Right renal cortex interstitium (tissue), 3 donors: ENCODE measurements at places on chromosomes 3 and 15. TPM values are rescaled to one million over a fixed set of nuclear protein-coding genes. Genes with fewer than 3 reads are reported as not detected.

Gene NUDT16
- polyA plus RNA-seq: 48.6 TPM

DNA sequence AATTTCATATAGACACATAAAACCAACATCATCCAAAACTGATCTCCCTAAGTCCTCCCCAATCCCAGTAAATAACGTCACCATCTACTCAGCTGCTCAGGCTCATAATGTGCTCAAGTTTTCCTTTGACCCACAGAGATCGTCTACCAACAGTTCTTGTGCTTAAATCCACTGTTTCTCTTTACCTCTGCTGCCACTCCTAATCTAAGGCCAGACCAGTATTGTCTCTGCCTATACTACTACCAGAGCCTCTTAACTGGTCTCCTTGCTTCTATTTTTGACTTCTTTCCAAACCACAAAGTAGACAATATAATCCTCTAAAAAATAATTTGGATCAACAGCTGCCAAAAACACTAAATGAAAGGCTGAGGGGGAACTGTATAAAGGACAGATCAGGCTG lies 65.3 kb downstream of the CLASP2 start:
- DNase-seq: no peak

GRCh38 chr3:194198938-194199337 lies 63.0 kb downstream of the HES1 start:
- DNase-seq: no peak

Gene GPR149
- polyA plus RNA-seq: not detected

- DNase-seq: no peak
These were observed 186.6 kb upstream of the ROPN1 start for GRCh38 chr3:124178531-124178930.

DNA sequence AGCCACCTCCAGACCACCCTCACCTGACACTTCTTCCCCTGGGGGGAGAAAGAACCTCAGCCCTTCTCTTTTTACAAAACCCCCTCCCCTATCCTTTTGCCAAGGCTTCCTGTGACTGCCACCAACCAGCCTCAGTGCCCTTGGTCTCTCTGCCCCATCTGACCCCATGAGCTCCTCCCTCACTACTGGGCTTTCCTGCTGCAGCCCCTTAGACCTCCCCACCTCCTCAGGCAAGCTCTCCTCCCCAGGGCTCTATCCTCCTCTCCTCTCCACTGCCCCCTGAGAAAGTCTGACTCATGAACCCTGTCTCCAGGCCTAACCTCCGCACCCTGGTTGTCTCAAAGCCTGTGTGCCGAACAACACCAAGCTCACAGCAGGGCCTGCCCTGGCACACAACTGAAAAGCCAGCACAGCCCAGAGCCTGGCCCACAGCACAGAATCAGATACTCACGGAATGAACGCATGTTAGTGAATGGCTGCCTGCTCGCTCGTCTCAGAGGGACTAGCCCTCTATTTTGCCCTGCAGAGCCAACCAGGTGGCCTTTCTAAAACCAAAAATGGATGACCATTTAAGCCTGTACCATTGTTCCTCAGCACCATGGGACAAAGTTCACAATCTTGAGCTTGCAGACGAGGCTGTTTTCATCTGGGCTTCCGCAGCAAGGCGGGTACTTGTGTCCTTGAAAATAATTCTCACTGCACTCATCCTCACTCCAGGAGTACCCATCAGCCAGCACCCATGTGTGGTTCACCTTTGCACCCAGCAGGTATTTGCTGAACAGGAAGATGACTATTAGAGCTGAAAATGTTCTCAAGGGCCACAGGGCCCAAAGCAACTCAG lies 1.7 kb downstream of the CHDH start:
- no peak for DNase-seq

Gene KIF7
- 9.4 TPM for polyA plus RNA-seq

DNA sequence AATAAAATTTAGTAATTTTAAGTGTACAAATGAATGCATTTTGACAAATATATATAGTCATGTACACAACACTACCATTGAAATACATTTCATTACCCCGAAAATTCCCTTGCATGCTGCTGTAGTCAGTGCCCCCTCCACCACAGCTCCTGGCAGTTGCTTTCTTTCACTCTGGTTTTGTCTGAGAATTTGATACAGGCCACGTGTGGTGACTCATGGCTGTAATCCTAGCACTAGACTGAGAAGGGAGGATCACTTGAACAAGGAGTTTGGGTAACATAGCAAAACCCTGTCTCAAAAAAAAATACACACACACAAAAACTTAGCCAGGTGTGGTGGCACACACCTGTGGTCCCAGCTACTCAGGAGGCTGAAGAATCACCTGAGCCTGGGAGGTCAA lies 65.4 kb downstream of the TFRC start:
- no peak for DNase-seq

Gene MESP2
- polyA plus RNA-seq: 0.28 TPM

Gene AP4E1
- polyA plus RNA-seq: 8.5 TPM

DNA sequence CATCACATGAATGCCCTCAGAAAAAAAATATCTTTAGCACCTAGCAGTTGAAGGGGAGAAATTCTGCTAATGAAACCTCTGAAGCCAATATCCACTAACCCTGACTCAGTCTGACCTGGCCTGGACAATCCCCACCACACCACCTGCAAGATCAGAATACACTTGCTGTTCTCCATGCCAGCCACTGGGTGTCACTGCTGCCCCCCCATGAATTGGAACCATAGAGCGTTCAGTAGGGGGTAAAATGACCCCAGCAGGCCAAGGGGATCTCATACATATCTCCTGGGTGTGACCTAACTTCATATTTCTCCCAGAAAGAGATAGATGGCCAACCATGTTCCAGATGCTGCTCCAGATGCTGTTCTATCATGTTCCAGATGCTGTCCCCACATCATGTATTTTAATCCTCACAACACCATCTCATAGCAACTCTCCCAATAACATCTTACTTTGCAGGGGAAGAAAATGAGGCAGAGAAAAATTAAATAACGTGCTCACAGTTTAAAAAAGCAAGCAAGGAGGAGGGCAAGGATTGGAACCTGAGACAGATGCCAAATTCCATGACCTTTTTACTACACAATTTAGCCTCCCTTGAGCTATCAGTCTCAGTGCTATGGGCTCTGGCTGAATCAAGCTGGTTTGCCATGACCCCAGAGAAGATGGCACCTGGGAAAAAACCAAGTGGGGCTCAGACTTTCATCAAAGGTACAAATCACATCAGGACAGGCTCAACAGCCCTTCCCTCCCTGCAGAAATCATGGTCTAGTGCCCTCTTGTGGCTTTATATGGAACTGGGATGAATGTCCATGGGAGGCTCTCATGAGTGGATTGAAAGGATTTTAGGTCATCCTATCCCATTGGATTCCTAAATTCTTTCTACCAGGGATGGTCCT lies 12.4 kb downstream of the NTRK3 start:
- DNase-seq: no peak

Gene DPPA2
- polyA plus RNA-seq: 1.4 TPM

DNA sequence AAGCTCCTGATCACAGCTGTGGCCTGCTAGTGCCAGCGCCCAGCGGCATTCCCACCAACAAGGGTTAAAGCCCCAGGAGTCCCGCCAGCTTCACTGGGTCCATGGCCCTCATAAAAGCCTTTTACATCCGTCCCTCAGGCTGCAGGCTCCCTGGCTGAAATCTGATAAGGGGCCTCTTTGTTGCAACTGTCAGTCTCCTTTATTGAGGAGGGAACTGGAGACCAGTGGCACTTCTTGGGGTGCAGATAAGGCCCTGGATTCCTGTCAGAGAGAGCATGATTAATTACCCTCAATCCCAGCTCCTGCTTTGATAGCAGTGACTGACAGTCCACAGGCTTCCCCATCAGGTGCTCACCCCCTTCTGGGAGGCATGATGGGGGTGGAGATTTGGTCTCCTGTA lies 30.9 kb upstream of the CLK3 start:
- DNase-seq: peak; percentile 30
